ENCODE measurements at places on chromosomes 16 and 17. TPM values are rescaled to one million over a fixed set of nuclear protein-coding genes. Genes with fewer than 3 reads are reported as not detected.

The CNEP1R1 gene
- 18.6 TPM for total RNA-seq

The ACSM2B gene
- total RNA-seq: not detected

The SLC47A2 gene
- total RNA-seq: not detected

The XAF1 gene
- 51.5 TPM for total RNA-seq

The SOX9 gene
- 1.1 TPM for total RNA-seq

The SLC7A5 gene
- total RNA-seq: 13.6 TPM

The CALB2 gene
- total RNA-seq: 1.2 TPM

The GLP2R gene
- 0.05 TPM for total RNA-seq

The FBXL19 gene
- 13.7 TPM for total RNA-seq

GRCh38 chr17:50170662-50171370, 5.0 kb downstream of the SGCA start:
- DNase-seq: no peak

DNA sequence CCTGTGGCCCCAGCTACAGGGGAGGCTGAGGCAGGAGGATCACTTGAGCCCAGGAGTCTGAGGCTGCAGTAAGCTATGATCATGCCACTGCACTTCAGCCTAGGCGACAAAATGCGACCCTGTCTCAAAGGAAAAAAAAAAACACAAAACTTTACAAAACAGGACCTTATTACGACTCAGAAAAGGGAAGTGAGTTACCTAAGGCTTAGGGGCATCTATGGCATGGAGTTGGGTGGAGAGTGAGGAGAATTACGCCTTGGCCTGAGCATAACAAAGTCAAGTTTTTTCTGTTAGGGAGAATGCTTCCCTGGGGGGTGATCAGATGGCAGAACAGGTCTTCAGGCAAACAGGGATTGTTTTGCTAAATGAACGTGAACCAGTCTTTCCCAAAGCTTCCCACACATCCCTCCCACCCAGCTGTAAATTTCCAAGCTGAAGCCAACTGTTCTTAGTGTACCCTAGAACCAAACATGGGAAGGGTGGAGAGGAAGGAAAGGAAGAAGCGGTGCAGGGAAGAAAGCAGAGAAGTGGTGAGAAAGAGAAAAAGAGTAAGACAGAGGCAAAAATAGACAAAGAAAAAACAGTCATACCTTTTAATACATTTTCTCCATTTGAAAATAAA, 24.6 kb upstream of the TNRC6C start:
- no peak for DNase-seq

- no peak for DNase-seq
Observed at GRCh38 chr16:47590472-47590871, 129.3 kb downstream of the PHKB start.

- peak; percentile 99 for DNase-seq
Observed at GRCh38 chr16:83952940-83953795, at the start of gene OSGIN1. Gene OSGIN1 (plus strand): TSS chr16:83953240. CDS start chr16:83957672, 4,432 bp downstream.

- peak; percentile 79 for DNase-seq
Observed at GRCh38 chr17:8072729-8073461, 14.6 kb downstream of the ALOX12B start.

- DNase-seq: no peak
Observed at GRCh38 chr17:44262654-44263225, 5.2 kb downstream of the SLC4A1 start.

GRCh38 chr16:3755249-3755648, 37.9 kb upstream of the TRAP1 start:
- no peak for DNase-seq

GRCh38 chr16:8293413-8293812, 296.9 kb downstream of the TMEM114 start:
- DNase-seq: no peak

GRCh38 chr17:72390675-72391508, 270.1 kb downstream of the SOX9 start:
- DNase-seq: peak; percentile 31

DNA sequence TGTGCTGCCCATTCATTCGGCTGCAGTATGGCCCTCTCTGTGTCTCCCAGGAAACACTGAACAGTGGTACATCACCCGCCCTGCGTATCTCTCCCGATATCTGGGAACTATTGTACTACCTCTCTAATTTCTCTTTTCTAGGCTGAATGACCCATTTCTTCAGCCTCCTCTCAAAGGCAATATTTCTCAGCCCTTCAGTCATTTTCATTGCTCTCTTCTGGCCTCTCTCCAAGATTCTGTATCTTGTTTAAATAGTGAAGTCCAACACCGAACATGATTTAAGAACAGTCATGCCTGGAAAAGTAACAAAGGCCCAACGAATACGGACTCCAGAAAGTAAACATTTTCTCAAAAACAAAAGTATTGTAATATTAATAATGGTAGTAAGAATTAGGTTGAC, 220.1 kb downstream of the ZFHX3 start:
- DNase-seq: no peak

DNA sequence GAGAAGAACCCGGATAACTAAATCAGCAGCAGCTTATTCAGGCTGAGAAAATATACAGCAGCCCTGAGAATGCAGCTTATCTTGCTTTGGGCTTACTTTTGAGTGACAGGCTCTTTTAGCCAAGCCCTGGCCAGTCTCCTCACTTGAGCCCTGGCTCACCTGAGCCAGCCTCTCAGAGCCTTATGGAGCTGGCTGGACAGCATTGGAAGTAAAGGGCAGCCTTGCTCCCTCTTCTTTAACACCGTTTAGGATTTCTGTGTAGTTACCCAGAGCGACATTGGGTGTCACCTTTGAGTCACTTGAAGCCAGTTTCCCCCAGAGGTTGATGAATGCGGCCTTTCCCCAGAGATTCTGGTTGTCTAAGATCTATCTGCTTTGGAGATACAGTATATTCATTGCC, 7.7 kb upstream of the NPIPB2 start:
- no peak for DNase-seq

GRCh38 chr16:57721356-57722209, 14.0 kb upstream of the KATNB1 start:
- DNase-seq: peak; percentile 51

DNA sequence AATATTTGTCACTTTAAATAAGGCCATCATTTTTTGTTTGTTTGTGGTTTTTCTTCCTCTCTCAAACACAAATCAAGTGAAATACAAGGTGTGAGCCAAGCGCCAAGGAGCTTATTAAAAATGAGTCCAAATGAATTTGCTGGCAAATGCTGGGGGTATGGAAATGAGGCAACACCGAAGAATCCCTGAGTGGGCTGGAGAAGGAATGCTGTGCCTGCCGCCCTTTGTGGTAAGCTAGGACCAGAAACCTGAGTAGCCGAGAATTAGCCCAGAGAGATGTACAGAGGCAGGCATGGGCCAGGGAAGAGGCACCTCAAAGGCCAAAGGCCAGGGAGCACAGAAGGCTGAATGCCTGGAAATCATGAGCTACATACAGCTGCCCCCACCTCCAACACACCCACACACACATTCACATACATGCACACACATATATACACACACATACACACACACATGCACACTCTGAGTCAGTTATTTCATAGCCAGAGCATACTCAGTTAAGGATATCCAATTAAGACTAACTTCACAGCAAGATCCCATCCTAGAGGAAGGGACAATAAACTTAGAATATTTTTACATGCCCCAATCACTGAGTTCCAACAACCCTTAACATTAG, 266.1 kb upstream of the DYNLRB2 start:
- DNase-seq: no peak

DNA sequence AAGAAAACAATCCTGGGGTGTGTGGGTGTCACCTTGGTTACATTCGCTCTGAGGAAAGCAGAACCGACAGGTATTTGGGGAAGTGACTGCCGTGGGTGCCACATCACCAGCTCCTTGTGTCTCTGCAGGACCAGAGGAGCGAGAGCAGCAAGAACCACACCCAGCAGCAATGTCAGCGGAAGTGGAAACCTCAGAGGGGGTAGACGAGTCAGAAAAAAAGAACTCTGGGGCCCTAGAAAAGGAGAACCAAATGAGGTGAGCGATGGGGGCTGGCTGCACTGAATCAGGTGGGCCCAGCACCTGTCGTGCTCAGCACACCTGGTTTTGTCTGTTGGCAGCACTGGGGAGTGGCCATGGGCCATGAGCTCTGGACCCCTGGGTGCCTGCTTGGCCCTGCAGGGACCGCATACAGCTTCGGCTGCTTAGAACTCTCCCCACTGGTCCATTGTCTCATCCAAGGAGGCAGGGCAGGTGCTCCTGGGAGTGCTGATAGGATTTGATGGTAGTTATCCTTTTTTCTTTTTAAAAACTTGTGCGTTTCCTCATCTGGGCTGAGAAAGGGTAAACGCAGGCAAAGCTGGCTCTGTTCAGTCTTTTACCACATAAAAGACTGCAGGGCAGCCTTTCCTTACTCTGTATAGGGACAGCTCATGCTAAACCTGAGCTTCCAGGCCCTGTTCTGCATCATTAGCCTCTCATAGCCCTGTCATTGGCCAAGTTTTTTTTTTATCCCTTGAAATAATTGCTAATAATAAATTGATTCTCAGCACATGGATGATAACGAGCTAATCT, 29.4 kb downstream of the HMOX2 start:
- no peak for DNase-seq

All from posterior vena cava (tissue), 2 donors.